ENCODE measurements at places on chromosomes 6 and 20.

DNA sequence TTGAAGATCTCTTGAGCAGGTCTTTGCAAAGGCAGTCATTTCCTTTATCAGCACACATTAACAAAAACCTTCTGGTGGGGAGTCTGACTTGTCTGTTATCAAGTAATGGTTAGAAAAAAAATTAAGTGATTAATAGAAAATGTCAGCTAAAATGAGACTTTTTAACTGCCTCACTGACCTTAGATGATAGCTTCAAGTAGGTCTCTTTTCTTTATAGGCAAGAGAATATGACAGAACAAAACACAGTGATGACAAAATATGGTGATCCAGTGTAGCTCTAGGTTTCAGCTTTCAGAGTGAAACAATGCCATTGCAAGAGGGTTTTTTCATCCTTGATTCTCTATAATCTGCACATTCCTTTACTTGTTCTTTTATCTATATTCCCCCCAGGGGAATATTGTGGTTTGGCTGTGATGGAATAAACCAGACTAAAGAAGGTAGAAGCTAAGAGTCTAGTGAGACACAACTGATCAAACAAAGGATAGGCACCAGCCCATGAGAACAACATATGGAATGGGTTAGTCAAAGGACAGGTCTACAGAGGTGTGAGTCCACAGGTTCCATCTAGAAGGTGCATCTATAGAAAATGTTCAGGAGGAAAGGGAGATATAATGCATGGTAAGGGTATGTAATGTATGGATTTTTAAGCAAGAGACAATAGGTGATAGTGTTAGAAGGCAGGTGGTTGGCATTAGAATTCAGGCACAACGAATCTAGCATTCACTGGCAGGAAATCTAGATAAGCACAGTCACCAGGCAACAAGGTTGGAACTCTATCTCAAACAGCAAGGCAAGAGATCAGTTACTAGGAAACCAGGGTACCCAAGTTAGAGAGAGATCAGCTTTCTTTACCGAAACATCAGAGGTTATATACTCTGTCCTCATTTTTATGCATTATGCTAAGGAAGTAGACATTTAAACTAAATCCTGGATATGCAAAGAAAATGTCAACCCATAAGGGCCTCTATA is 228.9 kb upstream of the SMLR1 start:
- DNase-seq = no peak

- DNase-seq = no peak
These were observed 34.2 kb upstream of the KAT14 start for GRCh38 chr20:18103497-18103896.

DNA sequence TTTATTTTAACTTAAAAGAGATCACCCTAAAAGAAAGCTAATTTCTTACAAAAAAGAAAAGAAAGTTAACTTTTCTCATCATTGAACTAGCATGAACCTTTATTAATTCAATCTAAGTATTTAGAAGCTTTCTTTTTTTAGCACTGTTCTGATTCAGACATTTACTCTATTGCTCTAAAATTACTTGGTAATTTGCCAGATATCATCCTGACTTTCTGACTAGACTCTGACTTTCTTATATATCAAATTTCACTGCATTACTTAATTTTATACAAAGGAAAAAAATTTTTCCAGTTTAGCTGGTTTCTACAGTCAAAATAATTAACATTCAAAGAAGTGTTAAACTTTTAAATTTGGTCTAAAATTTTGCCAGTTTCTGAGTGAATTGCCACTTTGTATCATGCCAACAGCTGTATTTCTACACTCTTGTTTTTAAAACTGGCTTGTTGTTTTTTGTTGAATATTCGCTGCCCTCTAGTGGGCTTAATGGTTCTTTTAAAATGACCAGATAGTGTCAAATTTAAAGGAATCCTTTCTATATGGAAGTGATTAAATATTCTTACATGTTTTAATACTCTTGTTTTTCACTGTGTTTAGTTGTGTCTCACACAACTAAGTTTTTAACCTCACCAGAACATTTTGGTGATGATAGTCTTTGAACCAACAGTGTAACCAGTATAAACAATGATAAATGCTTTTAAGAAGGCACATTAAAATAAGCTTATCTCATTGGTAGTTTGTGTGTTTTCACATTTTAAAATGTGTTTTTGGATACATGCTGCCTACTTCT is 102.0 kb downstream of the POPDC3 start:
- DNase-seq = no peak

- DNase-seq = no peak
These were observed 57.5 kb upstream of the TOX2 start for GRCh38 chr20:43857127-43857526.

DNA sequence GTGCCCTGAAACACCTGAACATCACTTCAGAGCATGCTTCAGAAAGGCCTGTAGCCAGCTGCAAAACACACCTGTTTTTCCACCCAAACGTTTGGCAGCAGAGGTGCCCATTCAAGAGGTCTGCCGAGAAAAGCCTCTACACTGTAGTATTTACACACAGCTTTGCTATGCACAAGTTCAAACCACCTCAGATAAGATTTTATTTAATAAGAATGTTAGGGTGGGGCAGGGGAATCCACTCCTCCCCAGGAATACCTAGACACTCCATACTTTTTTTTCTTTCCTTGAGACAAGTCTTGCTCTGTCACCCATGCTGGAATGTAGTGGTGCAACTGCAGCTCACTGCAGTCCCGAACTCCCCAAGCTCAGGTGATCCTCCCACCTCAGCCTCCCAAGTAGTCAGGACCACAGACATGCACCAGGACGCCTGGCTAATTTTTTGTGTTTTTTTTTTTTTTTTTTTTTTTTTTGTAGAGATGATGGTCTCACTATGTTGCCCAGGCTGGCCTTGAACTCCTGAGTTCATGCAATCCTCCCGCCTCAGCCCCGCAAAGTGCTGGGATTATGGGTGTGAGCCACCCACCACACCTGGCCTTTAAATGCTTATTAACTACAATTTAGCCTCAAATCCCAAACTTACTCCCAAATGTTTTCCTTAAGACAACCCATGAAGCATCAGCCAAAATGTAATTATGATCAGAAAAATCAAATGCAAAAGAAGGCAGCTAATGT is 9.7 kb downstream of the MRPL14 start:
- DNase-seq = no peak
